ENCODE measurements at places on chromosomes 5 and 9.
A peak's percentile ranks its signal among the peaks of the same experiment; 100 is the strongest.

DNA sequence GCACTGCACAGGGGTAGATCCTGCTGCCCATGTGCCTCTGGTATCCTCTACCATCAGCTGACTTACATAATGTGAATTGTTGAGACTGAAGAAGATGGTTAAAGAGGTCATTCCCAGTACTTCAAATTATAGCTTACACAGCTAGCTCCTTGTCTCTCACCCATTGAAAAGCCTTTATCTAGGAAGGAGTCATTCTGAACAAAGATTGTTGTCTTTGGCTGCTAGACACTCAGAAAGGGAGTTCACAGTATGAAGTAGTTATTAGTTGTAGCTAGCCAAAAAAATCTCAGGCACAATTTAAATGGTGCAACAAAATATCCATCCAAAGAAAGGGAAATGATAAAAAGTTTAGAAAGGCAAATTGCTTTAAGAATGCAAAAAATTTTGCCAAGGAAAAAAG, 102.0 kb upstream of the NREP start:
- DNase-seq, result no peak

- DNase-seq, result peak; percentile 69
These were observed 5.4 kb upstream of the LCN15 start for GRCh38 chr9:136769710-136770191.

DNA sequence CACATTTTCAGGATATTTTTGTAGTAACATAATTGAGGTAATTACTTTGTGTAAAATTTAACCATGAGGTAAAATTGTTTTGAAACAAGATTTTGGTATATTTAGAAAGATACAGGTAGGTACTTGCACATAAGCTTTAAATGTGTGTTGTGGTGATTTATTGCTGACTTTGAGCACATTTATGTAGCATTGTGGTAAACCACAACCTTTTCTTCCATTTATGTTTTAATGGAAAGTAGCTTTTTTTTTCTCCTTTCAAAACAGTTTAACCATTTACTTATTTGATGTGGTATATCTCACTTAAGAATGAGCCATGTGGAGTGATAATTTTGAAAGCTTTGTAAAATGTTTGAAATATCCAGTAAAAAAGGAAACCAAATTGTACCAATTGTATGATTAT, 35.6 kb downstream of the FCHO2 start:
- no peak for DNase-seq

GRCh38 chr5:169656125-169656901, 19.2 kb downstream of the DOCK2 start:
- DNase-seq, result no peak

DNA sequence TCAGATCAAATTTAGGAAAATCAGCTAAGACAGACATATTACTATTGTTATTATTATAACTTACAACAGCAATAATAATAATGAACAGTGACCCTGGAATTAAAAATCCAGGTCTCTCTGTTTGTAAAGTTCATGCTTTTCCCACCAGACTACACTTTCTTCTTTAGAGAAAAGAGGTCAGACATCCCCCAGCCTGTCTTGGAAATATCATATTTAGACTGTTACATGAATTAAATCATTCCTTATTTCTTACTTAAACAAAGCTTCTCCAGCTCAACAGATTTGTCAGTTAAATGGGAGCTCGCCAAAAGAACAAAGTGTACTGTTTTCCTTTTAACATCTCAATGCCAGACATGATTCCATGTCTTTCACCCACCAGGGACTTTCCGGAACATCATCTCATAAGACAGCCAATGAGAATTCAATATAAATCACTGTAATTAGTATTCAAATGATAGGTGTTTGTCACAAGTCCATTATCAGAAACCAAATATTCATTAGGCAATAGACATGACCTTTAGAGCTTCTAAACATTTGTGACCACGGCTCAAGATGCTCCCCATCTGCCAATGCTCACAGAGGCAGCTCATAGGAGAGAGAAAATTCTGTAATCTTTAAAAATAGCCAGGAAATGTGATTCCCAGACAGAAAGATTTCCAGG, 351.9 kb downstream of the ENC1 start:
- no peak for DNase-seq

- no peak for DNase-seq
These were observed 3.5 kb upstream of the CDX1 start for GRCh38 chr5:150163035-150163434.

DNA sequence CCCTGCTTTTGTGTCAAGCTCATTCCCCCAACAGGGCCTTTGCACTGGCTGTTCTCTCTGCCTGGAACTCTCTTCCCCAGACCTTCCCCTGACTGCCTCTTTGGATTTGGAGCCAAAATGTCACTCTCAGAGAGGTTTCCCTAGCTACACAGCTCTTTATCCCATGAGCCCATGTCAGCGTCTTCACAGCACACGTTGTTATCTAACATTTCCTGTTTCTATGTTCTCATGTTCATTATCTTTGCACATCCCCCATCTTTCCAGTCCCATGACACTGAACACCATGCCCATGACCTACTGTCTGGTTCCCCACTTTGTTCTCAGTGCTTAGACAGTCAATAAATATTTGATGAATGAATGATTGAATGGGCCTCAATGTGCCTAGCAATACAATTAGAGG, 26.3 kb upstream of the ARSI start:
- no peak for DNase-seq

GRCh38 chr9:120898396-120898795, 21.4 kb upstream of the PHF19 start:
- DNase-seq, result no peak

DNA sequence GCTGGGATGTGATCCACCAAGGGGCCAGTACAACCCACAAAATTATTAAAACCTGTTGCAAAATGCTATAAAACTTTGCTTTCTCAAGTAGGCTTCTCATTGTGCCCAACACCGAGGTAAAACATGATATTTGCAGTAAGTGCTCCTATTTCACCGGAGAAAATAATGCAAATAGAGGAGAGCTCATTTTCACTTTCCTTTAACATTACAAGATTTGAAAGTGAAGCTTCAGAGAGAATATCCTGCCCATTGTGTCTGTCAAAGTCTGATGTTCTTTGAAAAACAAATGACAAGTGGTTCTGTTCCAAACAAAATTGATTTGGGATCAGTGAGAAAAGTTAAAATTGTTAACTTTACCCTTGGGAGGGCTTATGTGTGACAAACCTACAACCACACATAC, 287.1 kb downstream of the KCNN2 start:
- no peak for DNase-seq

- no peak for DNase-seq
These were observed 5.6 kb upstream of the STARD4 start for GRCh38 chr5:111517853-111518501.

GRCh38 chr9:34991607-34992375, 2.2 kb downstream of the DNAJB5 start:
- no peak for DNase-seq
